ENCODE measurements at places on chromosomes 6 and 20.

DNA sequence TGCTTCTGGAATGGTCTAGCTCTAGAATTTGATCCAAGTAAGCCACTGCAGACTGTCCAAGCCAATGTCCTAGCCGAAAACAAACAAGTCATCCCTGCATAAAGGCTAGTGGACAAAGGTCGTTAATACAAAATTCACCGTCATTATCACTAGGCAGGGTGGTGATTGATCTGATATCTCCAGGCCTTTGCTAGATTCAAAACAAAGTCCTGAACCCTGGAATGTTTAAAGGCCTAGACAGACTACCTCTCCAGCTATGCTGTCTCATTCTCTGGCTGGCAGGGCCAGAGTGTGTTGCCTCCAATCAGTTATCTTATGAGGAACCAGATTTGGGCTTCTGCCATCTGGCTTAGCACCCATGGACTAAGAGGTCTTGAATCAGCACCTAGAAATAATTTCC is 38.3 kb downstream of the MAP7 start:
- DNase-seq = no peak

GRCh38 chr6:125866433-125866832 is 75.7 kb downstream of the NCOA7 start:
- DNase-seq = no peak

- DNase-seq = no peak
These were observed 6.9 kb upstream of the KIF16B start for GRCh38 chr20:16580147-16580546.

- no peak for DNase-seq
These were observed 6.2 kb upstream of the FLRT3 start for GRCh38 chr20:14343491-14344065.

- DNase-seq = no peak
These were observed 424.6 kb upstream of the PTCHD4 start for GRCh38 chr6:48535582-48536009.

DNA sequence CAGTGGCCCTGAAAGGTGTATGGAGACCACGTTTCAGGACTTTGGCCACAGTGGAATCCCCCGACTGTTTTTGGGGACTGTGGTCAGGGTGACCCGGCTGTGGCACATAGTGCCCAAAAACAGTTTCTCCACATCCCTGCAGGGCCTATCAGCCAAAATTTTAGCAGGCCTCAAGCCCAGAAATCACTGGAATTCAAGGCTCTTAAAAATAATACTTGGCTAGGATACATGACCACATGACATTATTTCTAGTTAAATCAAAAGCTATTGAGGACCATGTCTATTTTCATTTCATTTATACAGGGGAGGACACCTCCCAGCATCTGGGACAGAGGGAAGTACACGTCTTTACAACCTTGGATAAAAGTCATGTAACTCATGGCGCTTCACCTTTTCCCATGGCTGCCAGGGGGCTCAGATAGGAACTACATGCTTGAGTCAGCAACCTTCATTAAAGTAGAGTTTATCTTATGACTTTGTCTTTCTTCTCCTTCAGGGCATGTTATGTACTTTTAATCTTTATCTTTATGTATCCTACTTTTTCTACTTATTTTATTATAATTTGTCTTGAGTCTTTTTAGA is 70.8 kb upstream of the CD93 start:
- no peak for DNase-seq

DNA sequence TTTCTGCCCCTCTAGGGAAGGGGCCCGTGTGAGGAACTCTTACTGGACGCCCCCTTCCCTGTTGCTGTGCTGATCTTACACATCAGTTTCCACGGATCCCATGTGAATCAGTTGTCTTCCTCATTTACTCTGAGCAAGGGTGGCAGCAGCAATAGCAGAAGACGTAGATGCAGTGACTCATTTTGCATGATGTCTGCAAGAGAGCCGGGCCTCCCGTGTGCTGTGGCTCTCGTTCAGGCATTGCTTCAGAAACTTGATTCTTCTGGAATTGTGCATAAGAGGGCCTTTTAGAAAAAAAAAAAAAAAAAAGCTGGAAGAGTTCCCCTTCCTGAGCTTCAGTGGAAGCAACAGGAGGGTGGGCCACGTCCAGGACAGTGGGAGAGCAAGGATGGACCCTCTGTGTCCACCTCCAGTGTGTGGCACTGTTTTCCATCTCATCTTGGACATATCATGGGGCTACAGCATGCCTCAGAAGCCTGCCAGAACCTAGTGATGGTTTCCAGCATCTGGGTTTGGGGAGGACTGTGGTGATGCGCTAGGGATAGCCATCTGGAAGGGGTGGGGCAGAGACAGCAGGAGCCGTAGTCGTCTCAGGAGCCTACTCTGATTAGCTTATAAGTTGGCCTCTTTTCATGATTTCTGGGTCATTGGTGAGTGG is 62.1 kb downstream of the FOXO3 start:
- DNase-seq = no peak

- DNase-seq = no peak
These were observed 279.7 kb downstream of the RNGTT start for GRCh38 chr6:88683734-88684133.

GRCh38 chr6:142409794-142410193 is 108.0 kb downstream of the ADGRG6 start:
- DNase-seq = no peak

DNA sequence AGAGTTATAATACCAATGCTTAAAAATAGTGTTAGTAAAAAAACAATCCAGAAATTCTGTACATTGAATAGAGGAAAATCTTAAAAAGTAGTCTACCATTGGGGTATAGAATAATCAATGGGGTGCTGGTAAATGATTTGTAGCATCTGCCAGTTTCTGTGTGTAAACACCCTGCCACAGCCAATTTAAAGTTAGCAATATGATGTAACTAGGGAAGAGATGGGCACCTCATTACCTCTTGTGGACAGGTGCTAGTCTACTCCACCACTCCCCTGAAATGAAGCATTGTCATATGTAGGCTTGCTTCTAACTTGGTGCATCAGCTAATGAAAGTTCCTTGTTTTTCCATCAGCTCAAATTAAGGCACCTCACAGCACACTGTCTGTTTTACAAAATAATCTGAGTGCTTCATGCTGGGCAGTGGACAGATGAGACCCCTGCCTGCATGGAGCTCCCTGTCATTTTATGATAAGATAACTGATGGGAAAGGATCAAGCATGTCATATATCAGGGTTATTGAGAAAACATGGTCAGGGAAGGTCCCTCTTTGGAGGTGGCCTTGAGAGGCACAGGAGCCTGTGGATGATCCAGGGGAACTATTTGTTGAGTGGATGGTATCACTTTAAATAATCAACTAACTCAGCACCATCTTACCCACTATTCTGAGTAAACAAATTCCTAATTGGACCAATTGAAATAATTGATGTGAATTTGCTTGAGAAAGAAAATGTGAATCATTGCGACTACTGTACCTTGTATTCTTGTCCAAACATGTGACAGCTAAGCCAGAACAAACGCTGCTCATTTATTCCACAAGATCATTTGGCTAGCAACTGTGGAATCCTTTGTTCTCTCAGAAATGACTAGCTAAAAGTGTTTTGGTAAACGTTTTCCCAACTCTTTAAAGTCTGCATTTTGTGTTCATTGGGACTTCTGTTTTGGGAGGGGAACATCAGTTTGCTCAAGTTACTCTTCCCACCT is 45.9 kb upstream of the CSE1L start:
- DNase-seq = no peak

DNA sequence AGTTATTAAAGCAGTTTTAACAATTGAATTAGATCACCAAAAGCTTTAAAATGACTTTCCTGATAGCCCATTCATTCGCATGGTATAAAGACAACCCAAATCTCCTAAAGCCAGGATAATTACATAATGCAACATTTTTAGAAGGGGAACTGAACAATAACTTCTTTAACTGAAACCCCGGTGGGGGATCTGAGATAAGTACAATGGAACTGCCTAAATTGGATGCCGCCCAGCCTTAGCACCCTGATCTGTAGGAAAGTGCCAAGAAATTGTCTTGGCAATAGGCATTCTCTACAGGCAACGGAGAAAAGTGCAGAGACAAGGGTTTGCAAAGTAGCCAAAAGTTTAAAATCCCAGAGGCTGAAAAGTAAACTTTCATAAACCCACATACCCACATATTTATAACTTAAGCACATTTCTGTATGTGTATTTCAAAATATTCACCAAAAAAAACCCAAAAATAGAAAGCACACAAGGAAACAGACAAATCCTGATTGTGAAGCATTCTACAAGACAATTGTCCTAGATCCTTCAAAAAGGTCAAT is 98.8 kb upstream of the BEND6 start:
- no peak for DNase-seq

DNA sequence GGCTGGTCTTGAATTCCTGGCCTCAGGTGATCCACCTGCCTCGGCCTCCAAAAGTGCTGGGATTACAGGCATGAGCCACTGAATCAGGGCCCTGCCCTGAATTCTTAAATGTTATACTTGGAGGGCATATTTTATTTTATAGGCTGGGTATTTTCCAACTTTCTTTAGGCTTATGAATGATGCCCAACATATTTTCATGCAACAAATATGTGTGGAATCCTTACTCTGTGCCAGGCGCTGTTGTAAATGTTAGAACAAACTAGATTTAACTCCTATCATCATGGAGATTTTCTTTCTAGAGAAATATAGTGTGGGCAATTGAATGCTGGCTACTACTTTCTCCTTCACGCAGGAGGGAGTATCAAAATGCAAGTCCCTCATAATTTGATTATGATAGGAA is 71.2 kb downstream of the SAMD5 start:
- no peak for DNase-seq

GRCh38 chr6:20213271-20213798 is 1.1 kb upstream of the MBOAT1 start:
- DNase-seq = no peak

GRCh38 chr6:106739387-106739786 is 110.0 kb downstream of the QRSL1 start:
- no peak for DNase-seq

GRCh38 chr20:44601801-44602204 is 19.4 kb downstream of the PKIG start:
- no peak for DNase-seq

- no peak for DNase-seq
These were observed 32.1 kb upstream of the JAG1 start for GRCh38 chr20:10705801-10706459.

- no peak for DNase-seq
These were observed 2.3 kb downstream of the MANBAL start for GRCh38 chr20:37291724-37292126.

DNA sequence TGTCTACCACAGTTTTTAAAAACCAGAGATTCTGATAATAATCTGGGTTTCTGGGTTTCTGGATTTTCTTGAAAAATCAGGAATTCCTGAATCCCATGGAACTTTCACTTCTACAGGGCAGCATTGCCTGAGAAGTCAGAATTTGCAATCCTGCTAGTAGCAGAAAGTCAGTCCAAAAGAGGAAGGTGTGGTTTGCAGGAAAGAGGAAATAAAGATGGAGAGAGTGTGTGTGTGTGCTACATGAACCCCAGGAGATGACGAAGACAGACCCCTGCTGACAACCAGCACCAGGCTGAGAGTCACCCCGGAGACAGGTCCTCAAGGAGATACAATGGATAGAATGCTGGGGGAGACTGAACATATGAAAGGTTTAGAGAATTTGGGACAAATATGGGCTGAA is 44.9 kb downstream of the PRND start:
- DNase-seq = no peak
